ENCODE measurements at places on chromosomes 3 and 15.

DNA sequence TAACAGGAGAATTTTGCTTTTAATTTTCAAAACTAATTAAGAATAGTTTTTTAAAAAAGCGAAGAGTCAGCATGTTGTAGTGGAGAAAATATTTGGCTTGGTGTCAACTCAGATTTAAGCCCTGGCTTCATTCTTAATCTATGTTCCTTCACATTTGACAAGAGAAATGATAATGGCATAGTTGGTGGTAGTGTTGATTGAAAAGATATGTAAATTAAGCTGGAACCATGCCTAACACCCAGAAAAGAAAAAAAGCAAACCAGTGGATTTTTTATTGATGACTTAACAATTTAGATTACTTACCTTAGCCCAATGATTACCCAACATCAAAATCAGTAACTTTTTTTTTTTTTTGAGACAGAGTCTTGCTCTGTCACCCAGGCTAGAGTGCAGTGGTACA is 27.4 kb downstream of the TCAIM start:
- H3K27ac ChIP-seq = no peak overlapping the region
- no peak for DNase-seq
- peaks cover 18% of the 10 kb centered on the region for H3K36me3 ChIP-seq
- H3K4me3 ChIP-seq = no peak overlapping the region
- no peaks in the 10 kb centered on the region for H3K4me1 ChIP-seq

DNA sequence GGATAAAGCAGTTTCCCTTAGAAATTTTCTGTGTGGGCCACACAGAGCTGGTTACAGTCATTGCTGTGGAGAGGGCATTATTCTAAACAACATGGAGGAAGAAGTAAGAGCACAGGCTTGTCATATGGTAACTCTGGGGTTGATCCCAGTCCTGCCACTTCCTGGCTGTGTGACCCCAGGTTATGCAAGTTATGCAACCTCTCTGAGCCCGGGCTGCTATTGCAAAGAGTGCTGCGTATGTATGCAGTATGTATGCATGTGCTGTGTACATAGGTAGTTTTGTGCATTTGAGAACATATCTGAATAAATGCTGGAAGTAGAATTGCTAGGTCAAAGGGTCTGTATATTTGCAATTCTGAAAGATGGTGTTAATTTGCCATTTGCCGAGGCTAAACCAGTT is 9.2 kb downstream of the SPSB4 start:
- no peak overlapping the region for H3K4me3 ChIP-seq
- no peak overlapping the region for H3K27ac ChIP-seq
- DNase-seq = peak; percentile 37
- H3K27me3 ChIP-seq = peaks cover 11% of the 10 kb centered on the region

DNA sequence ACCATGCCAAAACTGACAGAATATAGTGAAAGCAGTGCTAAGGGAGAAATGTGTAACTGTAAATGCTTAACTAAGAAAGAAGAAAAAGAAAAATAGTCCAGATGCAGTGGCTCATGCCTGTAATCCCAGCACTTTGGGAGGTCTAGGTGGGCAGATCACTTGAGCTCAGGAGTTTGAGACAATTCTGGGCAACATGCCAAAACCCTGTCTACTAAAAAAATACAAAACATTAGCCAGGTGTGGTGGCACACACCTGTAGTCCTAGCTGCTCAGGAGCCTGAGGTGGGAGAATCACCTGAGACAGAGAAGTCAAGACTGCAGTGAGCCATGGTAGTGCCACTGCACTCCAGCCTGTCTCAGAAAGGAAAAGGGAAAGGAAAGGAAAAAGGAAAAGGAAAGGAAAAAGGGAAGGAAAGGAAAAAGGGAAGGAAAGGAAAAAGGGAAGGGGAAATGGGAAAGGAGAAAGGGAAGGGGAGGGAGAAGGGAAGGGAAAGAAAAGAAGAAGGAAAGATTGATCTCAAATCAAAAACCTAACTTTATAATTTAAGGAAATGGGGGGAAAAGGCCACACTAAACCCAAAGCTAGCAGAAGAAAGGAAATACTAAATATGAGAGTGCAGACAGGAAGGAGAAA is 20.3 kb downstream of the C3orf33 start:
- DNase-seq = no peak
- H3K27ac ChIP-seq = no peak overlapping the region
- peaks cover 8% of the 10 kb centered on the region for H3K4me1 ChIP-seq
- peaks cover 12% of the 10 kb centered on the region for H3K36me3 ChIP-seq
- H3K27me3 ChIP-seq = no peaks in the 10 kb centered on the region

DNA sequence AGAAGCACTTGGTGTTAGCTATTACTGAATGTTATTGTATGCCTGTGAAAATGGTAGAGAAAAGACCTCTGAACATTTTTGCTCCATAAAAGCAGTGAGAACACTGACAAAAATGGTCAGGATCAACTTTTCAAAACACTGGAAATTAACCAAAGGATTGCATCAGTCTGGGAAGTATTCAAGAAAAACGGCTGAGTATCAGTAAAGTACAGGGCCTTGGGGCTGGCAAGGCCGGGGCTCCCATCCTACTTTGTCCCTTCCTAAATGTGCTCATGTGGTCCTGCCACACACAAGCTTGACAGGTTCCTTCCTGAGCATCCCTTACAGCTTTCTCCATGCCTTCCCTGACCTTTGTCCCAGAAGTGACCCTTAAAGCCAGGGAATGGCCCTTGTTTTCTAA is 84.0 kb downstream of the CFAP20DC start:
- H3K4me1 ChIP-seq = no peaks in the 10 kb centered on the region
- DNase-seq = no peak
- H3K36me3 ChIP-seq = no peaks in the 10 kb centered on the region
- no peaks in the 10 kb centered on the region for H3K27me3 ChIP-seq
- no peak overlapping the region for H3K27ac ChIP-seq
- no peak overlapping the region for H3K4me3 ChIP-seq

DNA sequence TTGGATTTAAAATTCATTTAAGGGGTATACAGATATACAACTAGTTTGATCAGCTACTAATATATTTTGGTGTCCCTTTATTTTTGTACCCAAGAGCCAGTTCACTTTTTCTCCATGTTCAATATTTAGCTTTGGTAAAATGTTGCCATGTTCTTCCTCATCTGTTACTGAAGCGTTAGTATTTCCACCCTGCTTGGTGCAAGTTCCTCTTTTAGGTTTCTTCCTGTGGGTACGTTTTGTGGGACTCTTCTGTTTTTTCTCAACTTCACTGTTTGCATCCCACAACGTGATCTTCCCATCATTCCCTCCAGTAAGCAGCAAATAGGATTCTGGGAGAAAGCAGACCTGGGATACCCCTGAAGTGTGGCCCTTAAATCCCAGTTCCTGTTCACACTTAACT is 14.1 kb downstream of the WDR53 start:
- no peak overlapping the region for H3K4me3 ChIP-seq
- H3K27me3 ChIP-seq = no peaks in the 10 kb centered on the region
- no peak overlapping the region for H3K27ac ChIP-seq
- H3K4me1 ChIP-seq = peaks cover 2% of the 10 kb centered on the region
- no peak for DNase-seq

GRCh38 chr15:85474700-85475316 is 94.4 kb downstream of the AKAP13 start:
- H3K4me1 ChIP-seq = peaks cover 47% of the 10 kb centered on the region
- no peak overlapping the region for H3K27ac ChIP-seq
- H3K36me3 ChIP-seq = peaks cover 2% of the 10 kb centered on the region
- H3K27me3 ChIP-seq = no peaks in the 10 kb centered on the region
- no peak for DNase-seq
- H3K4me3 ChIP-seq = no peak overlapping the region

DNA sequence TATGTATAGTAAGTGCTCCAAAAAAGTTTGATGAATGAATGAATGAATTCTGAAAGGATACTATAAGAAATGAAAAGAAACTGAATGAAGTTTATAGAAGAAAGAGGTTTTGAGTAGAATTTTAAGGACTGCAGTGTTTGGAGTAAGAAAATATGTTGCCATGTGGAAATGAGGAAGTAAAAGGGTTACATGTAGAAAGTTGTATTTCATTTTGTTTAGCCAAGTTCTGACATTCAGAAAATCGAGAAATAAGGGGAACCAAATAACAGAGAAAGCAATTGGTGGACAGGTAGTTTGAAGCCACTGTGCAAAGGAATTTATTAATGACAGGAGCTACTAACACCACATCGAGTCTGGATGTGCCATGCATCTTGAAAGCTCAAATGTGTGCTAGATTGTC is 200.7 kb downstream of the SATB1 start:
- H3K27me3 ChIP-seq = peaks cover 7% of the 10 kb centered on the region
- H3K36me3 ChIP-seq = no peaks in the 10 kb centered on the region
- H3K4me3 ChIP-seq = no peak overlapping the region
- no peak for DNase-seq
- no peak overlapping the region for H3K27ac ChIP-seq
- H3K4me1 ChIP-seq = peaks cover 12% of the 10 kb centered on the region

DNA sequence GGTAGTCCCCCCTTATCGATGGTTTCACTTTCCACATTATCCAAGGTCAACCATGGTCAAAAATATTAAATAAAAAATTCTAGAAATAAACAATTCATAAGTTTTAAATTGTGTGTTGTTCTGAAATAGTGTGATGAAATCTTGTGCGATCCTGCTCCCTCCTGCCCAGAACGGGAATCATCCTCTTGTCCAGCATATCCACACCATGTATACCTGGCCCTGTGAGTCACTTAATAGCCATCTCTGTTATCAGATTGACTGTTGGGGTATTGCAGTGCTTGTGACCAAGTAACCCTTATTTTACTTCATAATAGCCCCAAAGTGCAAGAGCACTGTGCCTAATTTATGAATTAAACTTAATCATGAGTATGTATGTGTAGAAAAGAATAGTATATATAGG is 19.1 kb downstream of the FAM81A start:
- H3K36me3 ChIP-seq = no peaks in the 10 kb centered on the region
- H3K4me1 ChIP-seq = no peaks in the 10 kb centered on the region
- H3K27me3 ChIP-seq = peaks cover 19% of the 10 kb centered on the region
- no peak for DNase-seq
- no peak overlapping the region for H3K27ac ChIP-seq

- no peak for DNase-seq
- no peak overlapping the region for H3K27ac ChIP-seq
- H3K4me3 ChIP-seq = no peak overlapping the region
Measured at GRCh38 chr3:129793942-129794310, 99.6 kb downstream of the TMCC1 start.

GRCh38 chr3:23071758-23072157 is 131.4 kb upstream of the UBE2E2 start:
- no peaks in the 10 kb centered on the region for H3K4me1 ChIP-seq
- H3K27ac ChIP-seq = no peak overlapping the region
- no peaks in the 10 kb centered on the region for H3K27me3 ChIP-seq
- no peaks in the 10 kb centered on the region for H3K36me3 ChIP-seq
- no peak for DNase-seq

GRCh38 chr3:30142946-30143345 is 463.5 kb upstream of the TGFBR2 start:
- DNase-seq = no peak
- H3K27ac ChIP-seq = no peak overlapping the region
- H3K4me1 ChIP-seq = peaks cover 3% of the 10 kb centered on the region
- no peak overlapping the region for H3K4me3 ChIP-seq
- H3K27me3 ChIP-seq = no peaks in the 10 kb centered on the region

DNA sequence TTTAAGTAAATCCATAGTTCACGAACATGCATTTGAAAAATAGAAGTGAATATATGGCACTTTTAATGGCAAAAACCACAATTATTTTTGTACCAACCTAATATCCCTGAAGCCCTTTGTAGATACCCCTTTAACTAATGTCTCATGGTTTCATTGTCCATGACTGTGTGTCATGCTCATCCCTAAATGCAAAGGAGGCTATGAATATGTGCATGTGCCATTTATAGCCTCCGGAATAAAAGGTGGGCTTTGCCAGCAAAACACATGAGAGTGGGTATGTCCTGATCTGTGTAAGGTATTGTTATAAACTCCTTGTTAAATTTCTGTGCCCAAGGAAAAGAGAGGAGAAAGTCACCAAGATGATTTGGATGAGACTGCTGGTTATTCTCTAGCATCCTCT is 20.5 kb upstream of the SOX14 start:
- H3K4me1 ChIP-seq = no peaks in the 10 kb centered on the region
- no peaks in the 10 kb centered on the region for H3K27me3 ChIP-seq
- H3K36me3 ChIP-seq = no peaks in the 10 kb centered on the region
- DNase-seq = no peak

DNA sequence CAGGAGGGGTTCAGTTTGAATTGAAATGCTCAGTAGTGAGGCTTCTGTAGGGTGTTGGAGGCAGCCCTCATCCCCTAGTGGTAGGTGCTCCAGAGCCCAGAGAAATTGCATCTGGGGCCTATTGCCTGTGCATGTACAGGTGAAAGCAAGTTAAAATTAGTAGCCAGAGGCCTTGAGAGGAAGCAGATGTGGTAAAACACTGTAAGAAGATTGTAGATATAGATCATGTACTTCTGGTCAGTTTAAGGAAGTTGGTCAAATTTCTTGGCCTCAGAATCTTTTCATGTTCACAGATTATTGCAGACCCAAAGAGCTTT is 34.6 kb downstream of the IGSF10 start:
- H3K27me3 ChIP-seq = peaks cover 3% of the 10 kb centered on the region
- H3K36me3 ChIP-seq = no peaks in the 10 kb centered on the region
- H3K4me1 ChIP-seq = peaks cover 11% of the 10 kb centered on the region
- no peak overlapping the region for H3K4me3 ChIP-seq

- peaks cover 10% of the 10 kb centered on the region for H3K4me1 ChIP-seq
- no peak overlapping the region for H3K27ac ChIP-seq
- H3K36me3 ChIP-seq = no peaks in the 10 kb centered on the region
- no peaks in the 10 kb centered on the region for H3K27me3 ChIP-seq
Measured at GRCh38 chr15:52206446-52206845, 15.3 kb upstream of the GNB5 start.

GRCh38 chr3:195394700-195395099 is 48.1 kb downstream of the ACAP2 start:
- peaks cover 6% of the 10 kb centered on the region for H3K4me1 ChIP-seq
- H3K36me3 ChIP-seq = peaks cover 4% of the 10 kb centered on the region
- H3K4me3 ChIP-seq = no peak overlapping the region
- H3K27me3 ChIP-seq = no peaks in the 10 kb centered on the region
- no peak overlapping the region for H3K27ac ChIP-seq

GRCh38 chr3:120450600-120451271 is at the start of gene FSTL1:
Gene FSTL1, minus strand, starts transcription at chr3:120450992. Its CDS starts 246 bp downstream, at chr3:120450746.
- H3K27ac ChIP-seq = no peak within 1 kb of the TSS
- peaks cover 63% of the 10 kb centered on the region for H3K27me3 ChIP-seq
- DNase-seq = no peak
- peak within 1 kb of the TSS; percentile 72 for H3K4me3 ChIP-seq
- peaks cover 4% of the 10 kb centered on the region for H3K36me3 ChIP-seq
- H3K4me1 ChIP-seq = peaks cover 10% of the 10 kb centered on the region

DNA sequence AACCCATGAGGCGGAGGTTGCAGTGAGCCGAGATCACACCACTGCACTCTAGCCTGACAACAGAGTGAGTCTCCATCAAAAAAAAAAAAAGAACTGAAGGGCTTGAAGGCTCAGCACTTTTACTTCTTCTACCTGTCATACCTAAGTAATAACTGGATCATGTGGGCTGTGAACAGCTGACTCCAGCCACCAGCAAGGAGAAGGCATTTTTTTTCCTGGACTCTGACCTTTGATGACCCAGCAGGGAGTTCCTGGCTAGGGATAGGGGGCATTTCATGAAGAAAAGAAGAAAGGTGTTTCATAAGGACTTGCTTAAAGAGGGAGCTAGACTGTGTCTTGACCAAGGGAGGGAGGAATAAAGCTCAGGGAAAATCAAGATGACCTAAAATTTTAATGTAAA is 266.0 kb downstream of the ZNF621 start:
- no peak overlapping the region for H3K4me3 ChIP-seq
- peaks cover 6% of the 10 kb centered on the region for H3K27me3 ChIP-seq
- H3K4me1 ChIP-seq = no peaks in the 10 kb centered on the region
- H3K27ac ChIP-seq = no peak overlapping the region
- DNase-seq = no peak

Measured in activated CD8-positive, alpha-beta memory T cell treated with anti-CD3 and anti-CD28 coated beads, Interleukin-2, amount 10 ng/mL, durations not matched to agents 7 days and 5 days (primary cell).